Aortic smooth muscle cell (primary cell): ENCODE measurements at places on chromosomes 12 and 14. TPM values are rescaled to one million over a fixed set of nuclear protein-coding genes. Genes with fewer than 3 reads are reported as not detected.

Gene PRPH
- 0.92 and 1.4 TPM in 2 replicates for total RNA-seq

Gene WNT5B
- 12.9 and 15.2 TPM in 2 replicates for total RNA-seq

Gene ACOT6
- not detected in 2 replicates for total RNA-seq

Gene STXBP6
- 0.13 TPM in 1 of 2 replicates, not detected in the other for total RNA-seq

Gene SIX6
- not detected in 2 replicates for total RNA-seq

Gene ABCC9
- 0.37 and 0.40 TPM in 2 replicates for total RNA-seq

Gene KCNC2
- not detected in 2 replicates for total RNA-seq

Gene P2RX2
- not detected in 2 replicates for total RNA-seq

Gene DDN
- 0.06 and 0.13 TPM in 2 replicates for total RNA-seq

Gene PLA2G1B
- total RNA-seq, result 0.25 TPM in 1 of 2 replicates, not detected in the other

Gene SMARCD1
- total RNA-seq, result 21.8 and 27.8 TPM in 2 replicates

Gene OR6C2
- total RNA-seq, result not detected in 2 replicates

Gene GNB3
- total RNA-seq, result 1.6 and 1.8 TPM in 2 replicates

Gene KRT82
- not detected in 2 replicates for total RNA-seq

Gene SUPT16H
- total RNA-seq, result 71.5 and 86.1 TPM in 2 replicates

Gene NRIP2
- total RNA-seq, result under 0.01 TPM in 1 of 2 replicates, not detected in the other

Gene RNU4-1
- under 0.01 TPM in 1 of 2 replicates, not detected in the other for total RNA-seq

Gene GPR162
- total RNA-seq, result 5.7 and 7.9 TPM in 2 replicates

Gene PTPRO
- total RNA-seq, result 2.0 and 4.2 TPM in 2 replicates

Gene TBC1D30
- 0.53 and 0.62 TPM in 2 replicates for total RNA-seq

Gene PPFIBP1
- 142 and 154 TPM in 2 replicates for total RNA-seq

Gene TPH2
- not detected in 2 replicates for total RNA-seq

Gene RFX4
- total RNA-seq, result not detected in 2 replicates

Gene SCNN1A
- not detected in 2 replicates for total RNA-seq

Gene MANSC1
- 4.2 and 6.8 TPM in 2 replicates for total RNA-seq

Gene TMPRSS12
- not detected in 2 replicates for total RNA-seq

Gene RAD9B
- total RNA-seq, result 0.56 and 1.2 TPM in 2 replicates

Gene CPNE6
- not detected in 2 replicates for total RNA-seq

Gene METTL1
- total RNA-seq, result 3.6 and 5.5 TPM in 2 replicates

Gene ADAM21
- total RNA-seq, result 0.50 and 1.2 TPM in 2 replicates

Gene PROX2
- total RNA-seq, result not detected in 2 replicates

Gene CACNA2D4
- total RNA-seq, result 0.06 and 0.13 TPM in 2 replicates

Gene KRT85
- not detected in 2 replicates for total RNA-seq

Gene TCL1B
- total RNA-seq, result not detected in 2 replicates

Gene ADAM20
- total RNA-seq, result 1.1 and 1.7 TPM in 2 replicates

Gene SYT10
- not detected in 2 replicates for total RNA-seq

Gene RDH12
- not detected in 2 replicates for total RNA-seq

Gene TTC6
- not detected in 2 replicates for total RNA-seq

Gene NANOG
- total RNA-seq, result not detected in 2 replicates

Gene IGF1
- under 0.01 TPM in 1 of 2 replicates, not detected in the other for total RNA-seq
